ENCODE measurements at places on chromosomes 7 and 10. TPM values are rescaled to one million over a fixed set of nuclear protein-coding genes. Genes with fewer than 3 reads are reported as not detected.

The ITGA8 gene
- 0.20 TPM for total RNA-seq

The CPN1 gene
- 46.9 TPM for total RNA-seq

The ZNF32 gene
- 14.6 TPM for total RNA-seq

The CDC14C gene
- total RNA-seq, result not detected

The NXPH1 gene
- total RNA-seq, result not detected

The AKR1C8 gene
- 24.7 TPM for total RNA-seq

The ACSM6 gene
- not detected for total RNA-seq

The LIPF gene
- total RNA-seq, result not detected

The ADRA2A gene
- total RNA-seq, result 0.53 TPM

The CARD11 gene
- 0.63 TPM for total RNA-seq

The ITIH5 gene
- 0.30 TPM for total RNA-seq

Measured in left lobe of liver (tissue), 2 donors.